ENCODE measurements at places on chromosomes 16 and 17.

GRCh38 chr16:89952049-89952448, 3.5 kb downstream of the DEF8 start:
- DNase-seq, result no peak

DNA sequence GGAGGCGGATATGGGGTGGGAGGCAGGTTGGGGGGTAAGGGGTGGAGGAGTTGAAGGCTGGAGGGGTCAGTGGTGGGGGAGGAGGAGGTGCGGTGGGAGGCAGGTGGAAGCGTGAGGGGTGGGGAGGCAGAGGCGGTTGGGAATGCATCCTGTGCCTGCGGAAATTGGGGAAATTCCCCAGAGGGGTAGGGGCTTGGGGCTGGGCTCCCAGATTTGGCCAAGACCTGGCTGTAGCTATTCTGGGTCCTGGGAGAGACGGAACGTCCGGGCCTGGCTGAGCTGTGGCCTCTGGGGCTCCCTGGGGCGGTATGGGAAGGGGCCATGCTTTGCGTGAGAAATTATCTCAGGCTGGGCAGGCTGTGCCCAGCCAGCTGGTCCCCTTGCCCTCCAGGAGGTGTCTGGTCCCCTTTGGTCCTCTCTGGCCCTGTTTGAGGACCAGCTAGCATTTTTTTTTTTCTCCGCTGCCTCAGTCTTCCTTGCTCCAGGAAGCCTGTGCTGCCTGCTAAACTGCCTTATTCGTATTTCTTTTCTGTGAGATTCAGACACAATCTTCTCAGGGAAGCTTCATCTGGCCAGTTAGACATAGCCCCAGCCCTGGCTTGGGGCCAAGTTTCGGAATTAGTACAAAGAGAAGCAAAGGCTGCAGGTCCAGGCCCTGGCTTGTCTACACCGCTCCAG, 7.3 kb upstream of the TRPV2 start:
- no peak for DNase-seq

DNA sequence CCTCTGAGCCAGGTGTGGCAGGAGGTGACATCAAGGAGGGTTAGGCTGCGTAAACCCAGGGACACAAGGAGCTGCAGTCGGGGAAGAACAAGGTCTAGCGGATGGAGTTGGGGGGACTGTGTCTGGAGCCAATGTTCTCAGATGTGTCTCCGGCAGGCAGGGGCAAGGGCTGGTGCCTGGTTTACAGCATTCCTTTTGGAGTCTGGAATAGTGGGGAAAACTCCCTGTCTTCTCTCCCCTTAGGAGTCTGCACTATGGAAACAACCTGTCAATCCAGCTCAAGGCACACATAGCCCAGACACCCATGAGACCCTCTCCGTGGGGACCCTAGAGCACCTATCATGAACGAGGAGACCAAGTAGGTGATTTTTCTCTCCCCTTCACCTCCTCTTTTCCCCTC, 27.5 kb downstream of the NLRC5 start:
- no peak for DNase-seq

GRCh38 chr16:23026784-23027362, 122.4 kb downstream of the USP31 start:
- DNase-seq, result no peak

- peak; percentile 8 for DNase-seq
Observed at GRCh38 chr16:84048270-84048669, 5.7 kb upstream of the SLC38A8 start.

GRCh38 chr17:82105882-82106687, 8.0 kb upstream of the FASN start:
- peak; percentile 82 for DNase-seq

DNA sequence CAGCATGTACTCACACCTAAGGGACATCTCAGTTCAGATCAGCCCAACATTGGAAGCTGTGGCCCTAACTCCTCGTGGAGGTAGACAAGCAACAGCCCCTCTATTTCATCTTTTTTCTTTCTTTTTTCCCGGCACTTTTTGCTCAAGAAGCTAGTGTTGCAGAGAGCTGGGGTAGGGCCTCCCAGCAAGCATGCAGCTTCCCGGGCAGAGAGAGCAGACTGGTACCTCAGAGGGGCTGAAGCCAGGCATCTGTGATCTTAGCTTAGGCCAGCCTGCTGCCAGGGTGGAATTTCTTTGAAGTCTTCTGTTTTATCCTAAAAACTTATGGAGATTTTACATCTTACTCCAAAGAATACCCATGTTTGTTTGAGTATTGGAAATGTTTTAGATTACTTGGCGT, 195.4 kb downstream of the C16orf95 start:
- DNase-seq, result no peak

DNA sequence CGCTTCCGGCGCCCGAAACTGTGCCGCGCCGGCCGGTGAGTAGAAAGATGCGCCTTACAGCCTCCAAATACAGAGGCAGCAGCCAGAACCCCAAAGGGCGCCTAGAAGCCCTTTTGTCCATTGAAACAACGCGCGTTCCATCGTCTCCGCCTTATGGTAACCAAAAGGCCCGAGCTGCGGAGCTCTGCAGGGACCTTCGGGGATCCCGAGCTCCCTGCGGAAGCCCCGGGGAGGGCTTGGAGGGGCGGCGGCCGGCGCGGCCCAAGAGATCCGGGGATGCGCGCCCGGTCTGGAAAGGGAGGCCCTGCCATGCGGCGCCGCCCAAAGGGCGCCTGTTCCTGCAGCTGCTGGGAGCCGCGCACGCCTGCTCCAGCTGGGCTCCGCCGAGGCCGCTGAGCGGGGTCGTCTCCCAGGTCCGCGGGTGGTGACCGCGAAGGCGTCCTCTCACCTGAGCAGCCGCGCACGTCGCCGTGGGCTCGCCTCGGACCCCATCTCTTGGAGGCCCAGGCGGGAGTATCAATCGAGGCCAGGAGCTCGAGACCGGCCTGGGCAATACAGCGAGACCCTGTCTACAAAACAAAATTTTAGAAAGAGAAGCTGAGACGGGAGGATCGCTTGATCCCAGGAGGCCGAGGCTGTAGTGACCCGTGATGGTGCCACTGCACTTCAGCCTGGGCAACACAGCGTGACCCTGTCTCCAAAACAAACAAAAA, 742 bp upstream of the FBXO31 start:
- DNase-seq, result no peak

- no peak for DNase-seq
Observed at GRCh38 chr16:58563775-58564174, 48.5 kb downstream of the SETD6 start.

- DNase-seq, result no peak
Observed at GRCh38 chr16:85312642-85313525, 200.6 kb upstream of the CIBAR2 start.

DNA sequence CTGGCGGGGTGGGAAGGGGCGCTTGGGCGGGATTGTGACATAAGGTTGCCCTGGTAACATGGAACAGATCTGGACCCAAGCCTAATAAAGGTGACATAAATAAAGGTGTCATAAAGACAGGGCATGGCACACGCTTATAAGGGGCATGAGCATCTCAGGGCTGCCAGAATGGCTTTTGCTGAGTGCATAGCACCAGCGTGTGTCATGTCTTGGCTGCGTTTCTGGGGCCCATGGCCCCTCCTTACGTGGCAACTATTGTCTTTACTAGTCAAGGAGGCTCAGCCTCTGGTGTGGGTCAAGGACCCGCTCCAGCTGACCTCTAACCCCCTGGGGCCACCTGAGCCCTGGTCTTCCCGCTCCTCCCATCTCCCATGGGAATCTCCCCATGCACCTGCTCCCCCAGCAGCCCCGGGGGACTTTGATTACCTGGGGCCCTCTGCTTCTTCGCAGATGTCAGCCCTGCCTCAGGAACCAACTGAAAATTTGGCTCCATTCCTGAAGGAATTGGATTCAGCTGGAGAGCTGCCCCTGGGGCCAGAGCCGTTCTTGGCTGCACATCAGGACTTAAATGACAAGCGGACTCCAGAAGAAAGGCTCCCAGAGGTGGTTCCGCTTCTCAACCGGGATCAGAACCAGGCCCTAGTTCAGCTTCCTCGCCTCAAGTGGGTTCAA, 13.9 kb downstream of the LRRC37B start:
- no peak for DNase-seq

DNA sequence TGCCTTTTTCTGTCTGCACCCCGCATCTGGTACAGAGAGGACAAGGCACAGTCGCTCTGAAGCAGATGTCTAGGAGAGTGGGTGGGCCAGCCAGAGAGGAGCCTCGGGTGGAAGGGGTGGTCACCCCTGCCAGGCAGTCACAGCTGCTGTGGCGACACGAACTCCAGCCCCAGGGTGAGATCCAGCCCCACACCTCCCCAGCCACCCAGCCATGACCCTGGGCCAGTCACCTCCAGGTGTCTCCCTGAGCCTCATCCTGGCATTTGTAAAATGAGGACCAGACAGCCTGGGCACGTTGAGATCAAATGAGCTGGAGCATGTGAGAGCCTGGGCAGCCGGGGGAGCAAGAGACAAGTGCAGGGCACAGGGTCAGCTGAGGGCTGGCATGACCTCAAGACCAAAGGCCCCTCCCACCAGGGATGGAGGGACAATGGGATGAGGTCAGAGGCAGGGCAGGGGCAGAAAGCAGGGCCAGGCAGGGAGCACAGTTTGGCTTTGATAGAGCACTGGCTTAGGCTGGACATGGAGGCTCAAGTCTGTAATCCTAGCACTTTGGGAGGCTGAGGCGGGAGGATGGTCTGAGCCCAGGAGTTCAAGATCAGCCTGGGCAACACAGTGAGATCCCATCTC, 7.7 kb downstream of the ADAM11 start:
- no peak for DNase-seq

DNA sequence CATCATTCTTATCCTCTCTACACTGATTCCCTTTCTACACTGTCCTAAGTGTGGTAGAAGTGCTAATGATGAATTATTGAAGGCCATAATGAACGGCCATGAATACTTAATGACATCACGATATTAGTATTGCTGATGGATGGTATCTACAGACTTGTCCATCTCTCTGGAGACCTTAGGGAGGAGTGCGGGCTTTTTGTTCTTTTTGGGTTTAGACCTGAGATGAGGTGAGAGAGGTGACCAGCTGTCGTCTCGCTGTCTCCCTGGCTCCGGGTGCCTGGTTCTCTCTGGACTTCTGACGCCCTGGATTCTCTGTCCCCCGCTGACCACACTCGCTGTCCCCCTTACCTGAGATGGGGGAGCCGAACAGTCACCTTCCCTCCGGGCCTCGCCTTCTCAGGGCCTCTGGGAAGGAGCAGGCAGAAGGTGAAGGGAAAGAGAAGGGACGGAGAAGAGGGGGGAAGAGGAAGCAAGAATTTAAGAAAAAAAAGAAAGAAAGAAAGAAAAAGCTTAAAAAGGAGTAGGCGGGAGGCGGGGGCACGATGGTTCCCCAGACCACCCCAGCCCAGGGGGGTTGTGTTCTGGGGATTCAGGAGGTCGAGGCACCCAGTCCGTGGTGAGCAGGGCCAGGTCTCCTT, 17.1 kb downstream of the SGCA start:
- DNase-seq, result no peak

DNA sequence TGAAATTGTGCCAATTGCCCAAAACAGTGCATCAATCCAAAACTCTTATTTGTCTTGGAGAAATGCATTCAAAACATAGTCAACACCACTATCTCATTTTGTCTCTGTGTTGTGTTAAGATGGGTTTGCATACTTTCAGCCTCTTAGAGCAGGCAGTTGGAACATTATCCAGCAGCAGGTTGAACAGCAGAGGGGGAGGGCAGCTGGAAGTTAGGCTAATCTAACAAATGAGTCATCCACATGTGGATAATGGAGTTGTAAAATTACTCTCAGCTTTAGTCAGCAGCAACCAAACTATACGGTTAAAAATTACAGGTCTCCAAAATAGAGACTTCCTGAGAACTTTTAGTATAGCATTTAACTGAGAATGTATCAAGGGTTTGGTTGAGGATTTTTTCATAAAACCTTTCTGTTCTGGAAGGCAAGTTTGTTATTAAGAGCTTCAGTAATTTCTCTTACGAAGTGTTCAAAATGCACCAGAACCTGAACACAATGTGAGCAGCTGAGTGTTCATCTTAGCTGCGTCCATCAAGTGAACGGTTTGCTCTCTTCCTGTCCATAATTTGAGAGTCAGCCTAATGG, 46.3 kb downstream of the PRKCA start:
- peak; percentile 22 for DNase-seq

DNA sequence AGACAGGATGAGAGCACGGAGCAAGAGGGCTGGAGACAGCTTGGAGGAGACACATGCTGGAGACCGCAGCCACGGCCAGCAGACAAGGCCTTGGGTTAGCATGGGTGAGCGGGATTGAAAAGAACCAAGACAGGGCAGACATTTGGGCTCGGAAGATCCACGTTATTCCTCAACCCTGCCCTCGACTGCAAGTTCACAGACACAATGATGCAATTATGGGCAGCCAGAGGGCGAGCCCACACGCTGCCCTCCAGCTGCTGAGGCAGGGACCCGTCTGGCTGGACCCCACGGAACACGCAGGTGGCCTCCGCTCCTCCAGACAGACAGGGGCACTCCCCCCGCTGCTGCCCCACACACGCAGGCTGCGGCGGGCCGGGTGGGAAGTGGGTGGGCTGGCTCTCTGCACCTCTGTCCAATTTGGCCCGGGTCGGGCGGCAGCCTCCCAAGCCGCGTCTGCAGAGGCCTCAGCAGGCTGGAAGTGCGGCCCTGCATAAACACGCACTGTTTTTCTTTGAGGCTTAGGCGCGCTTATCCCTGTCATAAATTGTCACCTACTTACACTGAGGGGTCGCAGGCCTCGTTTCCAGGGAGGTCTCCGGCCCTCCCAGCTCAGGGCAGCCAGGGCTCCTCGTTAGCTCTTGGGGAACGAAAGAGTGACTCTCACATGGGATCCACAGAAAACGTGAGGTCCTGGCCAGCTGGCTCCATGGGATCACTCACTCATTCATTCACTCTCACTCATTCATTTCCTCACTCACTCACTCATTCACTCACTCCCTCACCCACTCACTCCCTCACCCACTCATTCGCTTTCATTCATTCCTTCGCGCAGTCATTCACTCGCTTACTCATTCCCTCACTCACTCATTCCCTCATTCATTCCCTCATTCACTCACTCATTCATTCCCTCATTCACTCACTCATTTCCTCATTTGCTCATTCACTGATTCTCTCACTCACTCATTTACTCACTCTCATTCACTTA, 303.9 kb downstream of the C16orf95 start:
- no peak for DNase-seq

- no peak for DNase-seq
Observed at GRCh38 chr17:7720125-7720524, 2.6 kb downstream of the DNAH2 start.

- no peak for DNase-seq
Observed at GRCh38 chr16:53998024-53998810, 288.4 kb downstream of the IRX3 start.

GRCh38 chr17:67602974-67603373, 114.8 kb upstream of the NOL11 start:
- peak; percentile 56 for DNase-seq

- DNase-seq, result no peak
Observed at GRCh38 chr17:17344507-17345293, 41.5 kb downstream of the NT5M start.

- no peak for DNase-seq
Observed at GRCh38 chr16:67026570-67026969, 2.4 kb upstream of the CBFB start.
